Hypothalamus (tissue), 51 donors: ENCODE measurements at places on chromosomes 12 and 14.

DNA sequence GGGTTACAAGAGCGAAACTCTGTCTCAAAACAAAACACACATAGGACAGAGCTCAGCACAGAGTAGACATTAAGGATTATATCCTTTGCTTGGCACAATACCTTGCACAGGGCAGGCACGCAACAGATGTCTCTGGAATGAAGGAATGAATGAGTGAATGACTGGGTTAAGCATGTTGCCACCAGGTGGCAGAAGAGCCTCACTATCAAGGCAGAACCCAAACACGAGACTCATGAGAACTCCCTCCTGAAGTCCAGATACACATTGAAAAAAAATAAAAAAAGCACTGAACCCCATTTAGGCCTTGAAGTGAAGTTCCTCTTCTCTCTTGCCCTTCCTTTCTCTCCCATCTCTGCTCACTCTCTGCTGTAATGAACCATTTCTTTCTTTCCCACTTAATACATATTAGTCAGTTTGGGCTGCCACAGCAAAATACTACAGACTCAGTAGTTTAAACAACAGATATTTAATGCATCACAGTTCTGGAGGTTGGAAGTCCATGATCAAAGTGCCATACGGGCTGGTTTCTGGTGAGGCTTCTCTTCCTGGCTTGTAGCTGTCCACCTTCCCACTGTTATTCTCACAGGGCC lies 26.6 kb upstream of the LTA4H start:
- no peak for DNase-seq

- DNase-seq = no peak
Observed at GRCh38 chr12:111407377-111408115, 1.8 kb downstream of the SH2B3 start.

- DNase-seq = no peak
Observed at GRCh38 chr12:101557094-101557493, 37.7 kb upstream of the MYBPC1 start.

DNA sequence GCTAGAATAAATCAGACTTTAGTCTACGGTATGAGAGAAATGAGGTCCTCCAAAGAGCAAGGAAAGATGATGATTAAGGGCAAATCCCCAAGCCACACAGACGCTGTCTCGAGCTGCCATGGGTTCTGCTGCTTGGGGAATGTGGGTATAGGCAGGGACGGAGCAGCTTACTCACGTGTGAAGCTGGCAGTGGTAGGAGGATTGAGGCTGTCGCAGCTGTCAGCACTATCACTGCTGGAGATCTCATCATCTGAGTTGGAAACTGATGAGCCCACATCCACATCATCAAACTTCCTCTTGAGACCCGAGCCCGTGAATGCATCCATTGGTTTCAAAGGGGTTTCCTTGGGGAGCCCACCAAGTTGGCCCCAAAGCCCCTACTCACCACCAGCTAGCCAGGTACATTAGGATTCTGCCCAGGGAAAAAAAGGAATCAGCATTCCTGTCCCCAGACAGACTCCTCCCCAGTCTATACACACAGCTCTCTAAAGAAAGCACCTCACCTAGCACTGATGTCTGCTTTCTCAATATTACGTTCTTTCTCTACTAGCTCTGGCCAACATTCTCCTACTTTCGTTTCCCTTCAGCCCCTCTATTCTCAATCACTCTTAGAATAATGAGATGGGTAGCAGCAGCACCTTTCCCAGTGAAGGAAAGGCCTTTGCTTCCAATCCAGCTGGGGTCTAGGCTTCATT lies 7.0 kb downstream of the CSRNP2 start:
- peak; percentile 7 for DNase-seq

GRCh38 chr12:47473091-47473490 lies 232.7 kb downstream of the RPAP3 start:
- DNase-seq = no peak

- no peak for DNase-seq
Observed at GRCh38 chr12:68482660-68483059, 128.0 kb upstream of the RAP1B start.

GRCh38 chr12:52066346-52067080 lies 3.3 kb upstream of the ATG101 start:
- no peak for DNase-seq

- DNase-seq = no peak
Observed at GRCh38 chr12:15721316-15722115, 67.7 kb downstream of the EPS8 start.

- no peak for DNase-seq
Observed at GRCh38 chr14:104357689-104358527, 219.5 kb downstream of the KIF26A start.

- DNase-seq = no peak
Observed at GRCh38 chr14:89641495-89642175, 224.6 kb upstream of the FOXN3 start.

- no peak for DNase-seq
Observed at GRCh38 chr12:34219046-34219770, 196.9 kb downstream of the ALG10 start.

GRCh38 chr14:104968541-104969401 lies 9.4 kb downstream of the AHNAK2 start:
- DNase-seq = no peak

GRCh38 chr14:94421316-94421715 lies 31.3 kb downstream of the SERPINA11 start:
- DNase-seq = no peak

GRCh38 chr12:132181570-132182200 lies 37.4 kb downstream of the NOC4L start:
- no peak for DNase-seq

- DNase-seq = no peak
Observed at GRCh38 chr14:71103662-71104484, 196.6 kb downstream of the PCNX1 start.

DNA sequence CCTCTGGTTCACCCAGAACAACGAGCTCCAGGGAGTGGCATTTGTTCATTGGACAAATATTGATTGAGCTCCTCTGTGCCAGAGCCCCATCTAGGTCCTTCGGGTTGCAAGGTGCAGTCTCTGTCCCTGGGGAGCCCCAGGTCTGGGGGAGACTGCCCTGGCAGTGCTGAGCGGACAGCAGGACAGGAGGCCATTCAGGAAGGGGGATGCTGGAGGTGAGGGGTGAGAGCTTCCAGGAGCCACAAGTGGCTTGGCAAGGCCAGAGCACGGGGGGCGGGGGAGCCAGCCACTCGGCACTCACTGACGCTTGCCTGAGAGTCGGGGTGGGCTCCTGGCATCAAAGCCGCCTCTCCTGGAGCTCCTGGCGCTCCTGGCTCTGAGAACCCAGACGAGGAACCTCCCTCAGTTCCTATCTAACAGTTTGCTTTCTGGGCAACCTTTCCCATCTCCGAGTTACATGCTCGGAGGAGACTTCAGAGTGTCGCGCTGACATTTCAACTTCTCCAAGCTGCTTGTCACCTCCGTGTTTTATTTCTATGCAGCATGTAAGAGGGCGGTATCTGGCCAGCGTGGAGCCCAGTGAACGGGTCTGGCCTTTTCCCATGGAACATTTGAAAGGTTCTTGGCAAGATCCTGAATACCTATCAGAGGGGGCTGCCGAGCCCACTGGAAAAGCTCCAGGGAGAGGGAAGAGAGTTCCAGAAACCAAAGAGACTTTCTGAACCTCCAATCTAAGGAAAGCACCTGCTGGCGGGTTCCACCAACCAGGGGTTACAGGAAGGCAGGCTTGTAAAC lies 62.0 kb upstream of the BCL11B start:
- DNase-seq = no peak

- no peak for DNase-seq
Observed at GRCh38 chr12:126708492-126708896, 1558.5 kb upstream of the TMEM132C start.

DNA sequence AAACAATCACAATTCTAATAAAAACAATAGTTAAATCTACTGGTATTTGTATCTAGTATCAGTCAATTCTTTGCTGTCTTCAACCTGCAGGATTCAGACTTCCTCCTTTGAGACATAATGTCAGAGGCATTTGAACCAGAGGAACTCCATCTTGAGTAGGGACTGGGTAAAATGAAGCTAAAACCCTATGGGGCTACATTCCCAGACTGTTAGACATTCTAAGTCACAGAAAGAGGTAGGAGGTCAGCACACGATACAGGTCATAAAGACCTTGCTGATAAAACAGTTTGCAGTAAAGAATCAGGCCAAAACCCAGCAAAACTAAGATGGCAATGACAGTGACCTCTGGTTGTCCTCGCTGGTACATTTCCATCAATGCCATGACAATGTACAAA lies 48.2 kb upstream of the MAP3K9 start:
- no peak for DNase-seq

- DNase-seq = no peak
Observed at GRCh38 chr14:75273272-75274049, 5.2 kb upstream of the FOS start.

DNA sequence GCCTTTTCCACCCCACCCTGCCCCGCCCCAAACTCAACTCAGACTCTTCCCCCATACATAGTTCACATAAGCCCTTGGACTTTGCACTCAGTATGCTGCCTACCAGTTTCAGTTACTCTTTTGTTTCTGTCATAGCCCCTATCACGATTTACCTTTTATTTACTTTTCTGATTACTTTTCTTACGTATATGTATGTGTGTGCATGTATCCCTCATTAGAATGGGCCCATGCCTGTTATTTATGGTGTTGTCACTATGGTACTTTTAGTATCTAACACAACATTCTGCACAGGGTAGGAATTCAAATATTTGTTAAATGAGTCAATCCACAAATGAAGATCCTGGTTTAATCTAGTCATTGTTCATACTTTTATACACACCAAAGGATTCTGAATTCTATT lies 16.5 kb upstream of the LUM start:
- DNase-seq = no peak

DNA sequence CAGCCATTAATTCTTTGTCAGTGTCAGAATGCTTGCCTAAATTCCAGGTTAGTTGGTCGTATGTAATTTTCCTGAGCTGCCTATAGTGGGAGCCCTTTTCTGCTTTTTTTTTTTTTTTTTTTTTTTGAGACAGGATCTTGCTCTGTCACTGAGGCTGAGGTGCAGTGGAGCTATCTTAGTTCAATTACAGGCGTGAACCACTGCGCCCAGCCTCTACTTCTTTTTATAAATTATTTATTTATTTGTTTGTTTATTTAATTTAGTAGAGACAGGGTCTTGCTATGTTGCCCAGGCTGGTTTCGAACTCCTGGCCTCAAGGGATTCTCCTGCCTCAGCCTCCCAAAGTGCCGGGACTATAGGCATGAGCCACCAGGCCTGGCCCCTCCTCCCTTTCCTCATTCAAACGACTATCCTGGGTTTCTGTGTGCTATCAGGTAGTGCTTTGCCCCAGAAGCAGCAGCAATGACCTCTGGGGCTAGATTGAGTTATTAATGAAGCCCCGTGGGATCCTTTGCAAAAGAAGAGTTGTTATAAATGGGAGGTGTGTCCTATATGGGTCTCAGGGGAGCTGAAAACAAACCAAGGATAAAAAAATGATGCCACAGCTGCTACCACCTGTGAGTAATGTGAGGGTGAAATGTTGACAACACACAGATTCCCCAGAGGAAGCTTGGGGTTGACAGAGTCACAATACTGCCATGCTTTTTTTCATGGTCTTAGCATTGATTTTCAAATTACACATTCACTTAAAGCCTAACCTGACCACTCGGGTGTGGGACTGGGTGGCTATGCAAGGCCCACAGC lies 34.6 kb upstream of the NFKBIA start:
- DNase-seq = no peak

GRCh38 chr12:13390381-13390861 lies 193.9 kb downstream of the EMP1 start:
- DNase-seq = peak; percentile 83

DNA sequence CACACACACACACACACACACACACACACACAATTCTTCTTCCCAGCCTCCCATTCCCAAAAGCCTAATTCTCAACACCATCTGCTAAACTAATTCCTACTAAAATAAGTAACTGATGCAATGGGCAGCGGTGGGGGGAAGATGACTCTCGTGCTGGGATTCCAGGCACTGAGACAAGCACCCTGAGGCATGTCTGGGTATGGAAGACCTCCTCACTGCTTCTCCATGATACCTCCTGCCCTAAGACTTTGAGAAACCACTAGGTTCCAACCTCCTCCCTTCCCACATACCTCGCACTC lies 789 bp upstream of the VWF start:
- no peak for DNase-seq

DNA sequence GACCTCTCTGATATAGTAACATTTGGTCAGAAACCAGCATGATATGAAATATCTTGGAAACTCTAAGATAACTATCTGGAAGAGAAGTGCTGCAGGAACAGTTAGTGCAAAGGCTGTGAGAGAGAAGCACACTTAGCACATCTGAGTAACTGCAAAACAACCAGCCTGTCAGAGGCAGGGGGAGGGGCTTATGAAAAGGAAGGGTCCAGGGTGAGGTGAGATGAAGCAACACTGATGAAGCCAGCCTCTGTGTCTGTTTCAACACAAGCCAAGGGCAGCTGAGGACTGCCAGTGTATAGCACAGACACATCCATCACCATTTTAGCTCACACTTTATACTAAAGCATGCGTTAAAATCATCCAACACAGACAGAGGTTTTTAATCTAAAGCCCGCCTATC lies 37.4 kb upstream of the OVCH1 start:
- DNase-seq = no peak
